Anterior cingulate cortex (tissue), 58 donors: ENCODE measurements at places on chromosomes 11 and 22.

DNA sequence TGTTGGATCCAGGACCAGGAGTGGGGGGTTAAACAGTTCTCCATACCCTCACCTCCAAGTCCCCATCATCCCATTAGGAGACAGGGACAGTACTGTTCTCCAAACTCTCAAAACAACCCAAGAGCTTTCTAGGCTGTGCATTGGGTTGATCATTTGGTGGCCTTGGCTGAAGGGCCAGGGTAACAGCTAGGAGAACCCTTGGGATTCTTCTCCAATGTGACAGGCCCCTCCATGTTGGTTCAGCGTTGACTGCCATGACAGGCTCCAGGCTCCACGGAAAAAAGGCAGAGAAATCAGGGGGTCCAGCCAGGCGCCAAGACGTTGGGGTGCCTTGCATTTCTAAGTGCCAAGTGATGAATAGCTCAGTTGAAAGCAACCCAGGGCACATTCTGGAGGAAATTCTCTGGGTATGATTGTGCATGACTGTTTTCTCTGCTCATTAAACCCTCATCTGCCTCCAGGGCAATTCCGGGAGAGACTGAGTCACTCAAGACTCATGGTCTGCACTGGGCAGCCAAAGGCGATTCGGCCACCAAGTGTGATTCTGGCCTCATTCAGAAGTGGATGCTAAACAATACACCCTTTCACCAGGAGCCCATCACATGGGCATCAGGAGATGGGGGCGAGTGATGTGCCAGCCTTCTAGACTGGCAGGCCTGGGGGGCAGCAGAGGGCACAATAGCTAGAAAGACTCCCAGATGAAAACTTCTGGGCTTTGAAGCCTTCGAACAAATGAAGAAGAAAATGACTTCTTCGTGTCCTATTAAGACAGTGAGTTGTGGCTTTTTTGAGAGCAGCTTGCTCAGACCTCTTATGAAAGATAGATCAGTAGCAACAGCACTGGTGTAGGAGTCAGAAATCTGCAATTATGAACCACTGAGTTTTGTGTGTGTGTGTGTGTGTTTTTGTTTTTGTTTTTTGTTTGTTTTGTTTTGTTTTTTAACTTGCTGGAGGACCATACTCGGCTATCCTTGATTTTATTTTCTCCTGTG is 27.7 kb downstream of the CD44 start:
- DNase-seq: peak; percentile 41

GRCh38 chr22:18952022-18952421 is 15.9 kb upstream of the PRODH start:
- no peak for DNase-seq

DNA sequence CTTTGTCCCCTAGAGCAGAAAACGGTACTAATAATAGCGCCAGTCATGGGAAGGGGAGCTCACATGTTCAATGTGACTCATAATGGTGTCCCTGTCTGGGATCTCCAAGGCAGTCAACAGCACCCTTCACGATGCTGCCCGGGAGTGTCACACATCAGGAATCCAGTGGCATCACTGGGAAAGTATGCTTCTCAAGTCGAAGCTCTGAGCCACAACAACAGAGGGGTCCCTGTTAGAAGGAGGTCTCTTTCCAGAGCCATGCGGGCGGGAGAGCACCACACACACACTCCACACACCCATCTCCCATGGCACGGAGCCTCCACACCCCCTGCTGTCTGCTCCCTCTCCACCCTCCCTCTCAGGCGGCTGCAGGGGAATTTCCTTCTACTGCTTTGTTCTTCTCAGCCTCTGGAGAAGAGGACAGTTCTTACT is 119.7 kb downstream of the ETS1 start:
- no peak for DNase-seq

GRCh38 chr11:92784331-92784730 is 185.1 kb upstream of the MTNR1B start:
- no peak for DNase-seq

GRCh38 chr11:114163229-114163631 is 103.7 kb downstream of the ZBTB16 start:
- peak; percentile 54 for DNase-seq

- no peak for DNase-seq
Measured at GRCh38 chr11:79314906-79315689, 125.7 kb downstream of the TENM4 start.

- no peak for DNase-seq
Measured at GRCh38 chr22:33975841-33976240, 55.6 kb upstream of the LARGE1 start.
